ENCODE measurements at places on chromosomes 11 and 22. TPM values are rescaled to one million over a fixed set of nuclear protein-coding genes. Genes with fewer than 3 reads are reported as not detected.

The LDHAL6A gene
- not detected for total RNA-seq

The SLC25A17 gene
- total RNA-seq, result 20.8 TPM

The TPCN2 gene
- total RNA-seq, result 9.5 TPM

The GPHA2 gene
- not detected for total RNA-seq

The FDXACB1 gene
- total RNA-seq, result 1.5 TPM

The MOV10L1 gene
- not detected for total RNA-seq

The PRR33 gene
- total RNA-seq, result not detected

The PAX6 gene
- 2.9 TPM for total RNA-seq
